HuH-7 (cell line): ENCODE measurements at places on chromosomes 6 and 20.

GRCh38 chr20:3452690-3453089 is 18.1 kb upstream of the ATRN start:
- DNase-seq = no peak

DNA sequence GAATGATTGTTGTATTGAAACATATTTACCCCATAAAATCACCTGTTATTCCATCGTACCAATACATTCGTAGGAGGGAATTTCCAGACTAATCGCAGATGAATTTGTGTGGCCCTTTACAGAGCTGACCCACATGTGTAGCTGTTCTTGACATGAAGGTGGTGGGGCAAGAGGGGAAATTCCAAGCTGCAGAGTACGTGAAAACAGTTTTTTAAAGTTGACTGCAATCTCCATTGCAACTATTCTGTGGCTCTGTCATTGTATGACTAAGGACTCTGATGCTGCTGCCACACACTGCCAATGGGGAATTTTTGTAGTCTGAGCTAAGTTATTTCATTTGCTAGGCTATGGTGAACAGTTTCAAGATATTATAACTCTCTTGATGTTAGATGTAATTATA is 46.4 kb upstream of the ADTRP start:
- no peak for DNase-seq

- no peak for DNase-seq
These were observed 4.0 kb downstream of the GCM2 start for GRCh38 chr6:10877871-10878270.

- DNase-seq = no peak
These were observed 700.1 kb downstream of the HDGFL1 start for GRCh38 chr6:23269436-23269835.

- no peak for DNase-seq
These were observed 165.0 kb downstream of the TRIM27 start for GRCh38 chr6:28758818-28759235.

DNA sequence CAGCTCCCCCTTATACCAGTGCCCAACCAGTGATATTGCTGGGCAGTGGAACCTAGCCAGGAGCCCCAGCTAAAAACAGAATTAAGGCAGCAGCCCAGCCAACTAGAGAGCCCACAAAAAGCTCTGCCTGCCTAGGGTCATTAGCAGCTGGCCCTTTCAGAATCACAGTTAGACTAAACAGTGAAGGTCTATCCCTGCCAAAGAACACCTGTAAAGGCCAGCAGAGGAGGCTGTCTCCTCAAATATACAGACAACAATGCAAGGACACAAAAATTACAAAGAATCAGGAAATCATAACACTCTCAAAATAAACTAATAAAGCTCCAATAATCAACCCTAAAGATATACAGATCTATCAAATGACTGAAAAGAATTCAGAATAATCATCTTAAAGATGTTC is 77.8 kb upstream of the HTR1E start:
- DNase-seq = no peak

GRCh38 chr20:56691325-56691998 is 62.4 kb downstream of the TFAP2C start:
- no peak for DNase-seq

- DNase-seq = no peak
These were observed 686 bp upstream of the EGFL8 start for GRCh38 chr6:32163559-32164258.

GRCh38 chr20:13344671-13345070 is 123.6 kb downstream of the ISM1 start:
- DNase-seq = no peak

DNA sequence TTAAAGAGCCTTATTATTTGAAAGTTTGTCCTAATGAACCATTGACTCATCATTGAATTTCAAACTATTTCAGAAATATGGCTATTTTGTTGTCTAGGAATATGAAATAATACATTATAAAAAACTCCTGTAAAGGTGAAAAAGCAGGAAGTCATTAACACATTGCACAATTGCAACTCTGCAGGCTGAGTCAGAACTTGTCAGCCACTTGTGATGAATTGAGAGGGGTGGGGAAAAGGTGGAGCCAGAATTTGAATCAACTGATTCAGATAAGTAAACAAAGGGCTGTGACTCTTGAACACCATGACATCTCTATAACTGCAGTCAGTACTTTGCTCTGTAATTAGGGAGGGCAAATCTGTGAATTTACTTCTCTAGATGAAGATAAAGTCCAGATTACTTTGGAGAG is 6.0 kb downstream of the C6orf141 start:
- peak; percentile 46 for DNase-seq

- DNase-seq = no peak
These were observed 9.3 kb downstream of the RIPOR3 start for GRCh38 chr20:50682065-50682464.

DNA sequence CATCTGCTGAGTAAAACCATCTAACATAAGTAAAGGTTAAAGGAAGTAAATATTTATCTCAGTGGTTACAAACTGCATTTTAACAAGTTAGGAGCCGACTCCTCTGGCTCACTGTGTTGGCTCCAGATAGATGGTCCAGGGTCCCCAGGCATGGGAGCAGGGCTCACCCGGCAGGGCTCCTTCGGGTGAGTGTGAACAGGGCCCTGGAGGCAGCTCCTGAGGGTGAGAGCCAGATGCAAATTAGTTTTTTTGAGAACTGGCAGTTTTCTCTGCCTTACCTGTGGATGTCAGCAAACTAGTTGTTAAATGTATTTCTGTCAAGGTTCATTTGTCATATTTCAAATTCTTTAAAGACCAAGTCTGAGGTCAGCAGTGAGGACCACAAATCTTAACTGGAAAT is 21.5 kb downstream of the TPBG start:
- DNase-seq = no peak

GRCh38 chr6:116364321-116364720 is 6.4 kb upstream of the DSE start:
- no peak for DNase-seq

DNA sequence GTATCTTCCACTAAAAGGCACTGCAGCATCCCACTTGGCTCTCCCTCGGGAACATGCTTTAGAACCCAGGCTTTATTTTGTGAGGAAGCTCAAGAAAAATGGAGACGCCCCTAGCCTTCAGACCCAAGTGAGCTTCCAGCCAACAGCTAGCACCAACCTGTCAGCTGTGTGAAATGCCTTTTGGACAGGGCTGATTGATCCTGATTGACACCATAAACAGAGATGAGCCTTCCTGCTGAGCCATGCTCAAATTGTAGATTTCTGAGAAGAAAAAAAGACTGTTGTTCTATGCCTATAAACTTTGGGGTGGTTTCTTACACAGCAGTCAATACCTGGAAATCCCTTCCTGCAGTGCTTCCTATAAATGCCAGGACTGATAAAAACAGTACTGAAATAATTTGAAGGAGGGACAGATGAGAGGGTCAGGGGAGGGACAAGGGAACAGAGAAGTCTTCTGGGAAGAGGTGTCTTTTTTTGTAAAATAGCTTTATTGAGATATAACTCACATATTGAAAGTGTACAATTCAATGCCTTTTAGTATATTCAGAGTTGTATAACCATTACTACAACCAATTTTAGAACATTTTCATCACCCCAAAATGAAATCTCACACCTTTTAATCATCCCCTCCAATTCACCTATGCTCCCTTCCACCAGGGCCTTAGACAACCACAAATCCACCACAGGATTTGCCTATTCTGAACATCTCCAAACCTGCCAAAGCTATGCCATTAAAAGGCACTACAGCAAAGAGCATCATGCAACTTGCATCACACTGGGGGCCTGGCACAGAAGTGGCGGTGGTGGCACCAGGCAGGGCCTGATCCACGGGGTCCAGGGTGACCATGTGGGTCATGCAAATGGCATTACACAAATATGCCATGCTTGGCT is 2.7 kb upstream of the STK4 start:
- DNase-seq = no peak

DNA sequence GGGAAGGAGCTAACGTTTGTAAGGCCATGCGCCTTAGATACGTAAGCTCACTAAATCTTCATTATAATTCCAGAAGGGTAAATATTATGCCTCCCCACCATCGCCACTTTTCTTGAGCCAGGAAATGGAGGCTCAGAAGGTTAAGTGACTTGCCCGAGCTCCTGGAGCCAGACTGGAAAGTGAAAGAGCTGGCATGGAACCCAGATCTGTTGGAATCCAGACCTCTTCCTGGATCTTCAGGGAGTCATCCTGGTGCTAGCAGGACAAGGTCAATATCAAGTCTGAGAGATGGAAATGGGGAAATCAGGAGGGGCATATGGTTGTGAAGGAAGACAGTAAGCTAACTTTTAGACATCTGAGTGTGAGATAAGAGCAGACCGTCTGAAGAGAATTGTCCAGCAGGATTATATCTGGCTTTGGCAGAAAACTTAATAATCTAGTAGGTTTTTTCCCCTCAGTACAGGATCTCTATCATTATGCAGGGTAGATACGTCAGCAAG is 6.2 kb downstream of the TMEM200A start:
- DNase-seq = no peak

- no peak for DNase-seq
These were observed 16.2 kb upstream of the TGM2 start for GRCh38 chr20:38181207-38181801.

DNA sequence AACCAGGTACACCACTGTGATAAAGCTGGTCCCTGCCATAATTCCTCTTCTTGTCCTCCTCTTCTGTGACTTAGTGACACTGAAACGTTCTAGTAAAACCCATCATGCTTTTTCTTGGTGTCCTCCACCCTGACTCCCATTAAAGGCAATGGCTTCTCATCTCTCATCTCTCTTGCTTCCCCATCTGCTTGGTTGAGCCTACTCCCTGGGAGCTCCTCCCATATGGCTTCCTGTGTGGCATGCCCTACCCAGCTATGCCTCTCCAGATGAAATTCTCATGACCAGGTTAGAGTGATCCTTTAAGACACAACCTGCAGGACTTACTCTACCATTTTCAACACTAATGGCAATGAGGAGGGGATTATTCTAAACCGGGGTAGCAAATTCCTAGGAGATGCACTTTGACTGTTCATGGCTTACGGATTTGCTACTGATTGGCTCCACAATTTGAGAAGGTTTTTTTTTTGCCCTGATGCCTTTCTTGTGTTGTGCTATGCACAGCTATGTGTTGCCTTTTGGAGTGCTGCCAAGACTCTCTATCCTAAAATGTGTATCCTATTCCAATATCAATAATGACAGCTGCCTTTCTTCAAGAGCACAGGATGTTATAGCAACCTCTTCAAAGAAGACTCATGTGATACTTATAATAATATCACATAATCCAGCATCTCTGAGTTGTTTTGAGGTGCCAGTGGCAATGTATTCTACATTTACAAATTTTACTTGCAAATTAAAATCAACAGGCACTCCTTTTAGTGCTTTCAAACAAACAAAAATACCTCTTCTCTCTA is 6.1 kb downstream of the SIRPG start:
- DNase-seq = no peak

- no peak for DNase-seq
These were observed 32.3 kb upstream of the PLCB4 start for GRCh38 chr20:9036593-9036992.

- DNase-seq = no peak
These were observed 819 bp upstream of the MTRF1L start for GRCh38 chr6:153003366-153003690.

DNA sequence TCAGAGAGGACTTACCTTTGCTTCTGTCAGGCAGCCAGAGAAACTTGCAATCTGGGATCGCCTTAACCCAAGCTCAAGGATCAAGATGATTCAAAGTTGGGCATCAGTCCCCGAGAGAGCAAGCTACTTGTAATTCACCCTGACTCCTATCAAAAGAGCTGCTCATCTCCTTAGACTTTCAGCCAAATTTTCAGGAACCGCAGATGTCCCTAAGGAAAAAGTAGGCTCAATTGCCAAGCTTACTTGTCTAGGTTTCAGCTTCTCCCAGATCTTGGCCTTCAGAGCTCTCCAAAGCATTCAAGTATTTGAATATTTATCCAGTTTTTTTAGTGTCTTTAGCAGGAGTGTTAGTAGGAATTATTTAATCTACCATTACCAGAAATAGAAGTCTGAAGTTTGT is 434.1 kb upstream of the MMS22L start:
- no peak for DNase-seq

GRCh38 chr6:111338843-111339242 is 144.2 kb downstream of the REV3L start:
- DNase-seq = no peak

- DNase-seq = no peak
These were observed 282.8 kb downstream of the ALDH8A1 start for GRCh38 chr6:134667111-134667510.

- DNase-seq = no peak
These were observed 315.4 kb downstream of the HAO1 start for GRCh38 chr20:7624886-7625285.

- no peak for DNase-seq
These were observed 54.9 kb downstream of the BCAS1 start for GRCh38 chr20:54015496-54015895.

DNA sequence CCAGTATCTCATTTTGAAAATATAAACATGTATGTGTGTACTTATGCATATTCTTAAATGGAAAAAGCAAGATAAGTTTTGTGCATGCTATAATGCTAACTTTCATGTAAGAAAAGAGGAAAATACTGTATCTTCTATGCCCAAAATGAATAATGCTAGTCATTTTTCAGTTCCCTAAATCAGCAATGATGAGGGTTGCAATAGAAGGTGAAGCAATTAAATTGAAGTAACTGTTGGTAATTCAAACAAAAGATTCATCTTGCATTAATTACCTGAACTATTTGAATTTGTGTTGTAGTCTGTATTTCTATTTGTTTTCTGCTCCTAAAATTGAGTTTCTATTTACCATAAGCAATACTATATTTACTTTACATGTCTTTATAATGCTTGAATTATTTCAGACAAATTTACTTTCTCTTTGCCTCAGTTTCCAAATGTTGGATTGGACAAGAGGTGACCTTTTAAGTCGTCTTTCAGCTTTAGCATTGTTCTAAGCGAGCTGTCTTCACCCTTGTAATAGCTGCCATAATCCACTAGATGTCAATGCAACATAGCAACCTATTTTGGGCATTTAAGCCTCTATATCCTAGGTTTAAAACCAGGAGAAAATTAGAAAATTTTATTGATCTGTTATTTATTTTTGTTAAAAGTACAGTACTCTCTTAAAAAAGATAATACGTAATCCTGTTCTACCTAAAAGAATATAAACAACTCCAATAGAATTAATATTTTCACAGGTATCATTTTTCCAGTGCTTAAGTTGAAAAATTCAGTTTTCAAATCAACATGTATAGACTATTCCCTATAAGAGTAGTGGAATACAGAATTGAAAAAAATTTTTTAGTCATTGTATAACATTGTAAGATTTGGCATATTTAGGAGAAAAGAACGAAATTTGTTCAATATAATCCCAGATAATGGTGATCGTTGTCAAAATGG is 52.3 kb upstream of the IFNGR1 start:
- peak; percentile 27 for DNase-seq

DNA sequence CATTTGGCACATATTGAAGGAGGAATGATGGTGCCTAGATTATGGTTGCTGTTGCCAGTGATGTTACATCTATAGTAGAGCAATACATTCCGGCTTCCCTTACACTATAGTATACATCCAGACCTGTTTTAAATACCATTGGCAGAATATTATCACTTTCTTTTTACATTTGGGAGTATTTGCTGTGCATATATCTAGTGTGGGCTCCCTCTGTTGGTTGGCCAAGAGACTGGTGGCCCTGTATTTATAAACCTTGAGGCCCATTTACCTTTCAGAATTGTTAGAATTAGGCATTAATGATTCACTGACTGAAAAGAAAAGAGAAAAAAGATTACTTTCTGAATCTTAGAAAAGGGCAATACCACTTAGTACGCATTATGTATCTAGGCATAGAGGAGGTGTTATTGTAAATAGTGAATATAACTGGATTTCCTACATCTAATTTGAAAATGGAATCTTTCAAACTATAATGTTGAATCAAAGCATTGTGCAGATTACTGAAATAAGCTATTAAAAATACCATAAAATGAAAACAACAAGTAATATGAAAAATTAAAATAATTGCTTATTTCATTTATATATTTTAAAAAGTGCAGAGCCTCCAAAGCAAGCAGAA is 628.8 kb upstream of the MAN1A1 start:
- no peak for DNase-seq
